ENCODE measurements at places on chromosomes 7 and 10. TPM values are rescaled to one million over a fixed set of nuclear protein-coding genes. Genes with fewer than 3 reads are reported as not detected.
A peak's percentile ranks its signal among the peaks of the same experiment; 100 is the strongest.

GRCh38 chr7:135924302-135924701 is 52.9 kb downstream of the MTPN start:
- peaks cover 6% of the 10 kb centered on the region for H3K36me3 ChIP-seq
- H3K4me1 ChIP-seq = no peaks in the 10 kb centered on the region
- no peak overlapping the region for H3K27ac ChIP-seq
- no peak overlapping the region for H3K4me3 ChIP-seq
- DNase-seq = no peak

Gene AP4M1
- 42.6 TPM for total RNA-seq

GRCh38 chr7:23960361-23960760 is 250.3 kb downstream of the STK31 start:
- peaks cover 9% of the 10 kb centered on the region for H3K4me1 ChIP-seq
- no peaks in the 10 kb centered on the region for H3K27me3 ChIP-seq
- H3K4me3 ChIP-seq = no peak overlapping the region
- no peak for DNase-seq
- no peaks in the 10 kb centered on the region for H3K36me3 ChIP-seq

Gene CTTNBP2
- 1.0 TPM for total RNA-seq

GRCh38 chr10:123637326-123637880 is 28.8 kb upstream of the GPR26 start:
- H3K36me3 ChIP-seq = no peaks in the 10 kb centered on the region
- H3K4me1 ChIP-seq = no peaks in the 10 kb centered on the region
- no peak for DNase-seq
- H3K4me3 ChIP-seq = no peak overlapping the region

DNA sequence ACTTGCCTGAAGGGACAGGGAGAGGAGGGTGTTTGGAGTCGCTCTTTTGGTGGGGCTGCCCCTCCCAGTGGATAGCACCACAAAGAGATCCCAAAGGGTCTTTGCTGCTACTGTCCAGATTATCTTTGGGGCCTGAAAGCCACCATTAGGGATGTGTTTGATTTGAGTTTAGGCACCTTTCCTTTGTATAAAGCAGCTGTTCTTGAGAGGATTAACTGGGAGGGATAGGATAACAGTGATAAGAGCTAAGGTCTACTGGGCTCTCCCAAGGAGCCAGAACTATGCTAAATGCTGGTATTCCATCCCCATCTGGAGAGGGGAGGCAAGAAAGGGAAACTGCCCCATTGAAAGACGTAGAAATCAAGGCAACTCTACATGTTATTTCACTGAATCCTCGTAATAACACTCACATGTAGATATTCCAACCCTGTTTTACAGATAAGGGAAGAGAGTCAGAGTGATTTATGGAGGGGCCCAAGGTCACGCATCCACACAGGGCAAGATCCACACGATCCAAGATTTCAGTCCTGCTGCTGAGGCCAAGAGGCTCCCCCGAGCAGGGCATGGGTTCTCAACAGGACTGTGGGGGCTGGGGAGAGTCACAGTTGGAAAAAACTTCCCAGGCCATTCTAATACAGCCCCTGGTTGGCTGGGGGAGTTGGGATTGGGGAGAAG is 11.1 kb upstream of the TCF7L2 start:
- no peak overlapping the region for H3K27ac ChIP-seq
- H3K4me1 ChIP-seq = no peaks in the 10 kb centered on the region
- H3K4me3 ChIP-seq = no peak overlapping the region
- no peak for DNase-seq
- no peaks in the 10 kb centered on the region for H3K36me3 ChIP-seq

DNA sequence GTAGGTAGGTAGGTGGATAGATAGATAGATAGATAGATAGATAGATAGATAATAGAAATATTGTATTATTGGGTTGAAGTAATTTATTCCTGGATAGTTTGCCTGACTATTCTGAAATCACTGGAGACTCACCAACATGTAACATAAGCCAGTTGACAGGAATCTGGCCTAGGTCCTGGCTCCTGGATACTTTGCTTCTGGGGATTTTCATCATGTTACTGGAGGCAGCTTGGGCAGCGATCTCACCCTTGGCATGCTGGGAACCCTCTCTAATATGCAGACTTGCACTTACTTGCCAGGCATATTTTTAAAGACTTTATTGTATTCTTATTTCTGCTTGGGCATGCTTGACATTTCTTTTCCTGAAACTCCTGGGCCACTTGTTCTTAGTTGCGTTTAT is 709.1 kb upstream of the FZD8 start:
- no peak overlapping the region for H3K4me3 ChIP-seq
- H3K36me3 ChIP-seq = no peaks in the 10 kb centered on the region
- no peaks in the 10 kb centered on the region for H3K4me1 ChIP-seq
- H3K27me3 ChIP-seq = no peaks in the 10 kb centered on the region

DNA sequence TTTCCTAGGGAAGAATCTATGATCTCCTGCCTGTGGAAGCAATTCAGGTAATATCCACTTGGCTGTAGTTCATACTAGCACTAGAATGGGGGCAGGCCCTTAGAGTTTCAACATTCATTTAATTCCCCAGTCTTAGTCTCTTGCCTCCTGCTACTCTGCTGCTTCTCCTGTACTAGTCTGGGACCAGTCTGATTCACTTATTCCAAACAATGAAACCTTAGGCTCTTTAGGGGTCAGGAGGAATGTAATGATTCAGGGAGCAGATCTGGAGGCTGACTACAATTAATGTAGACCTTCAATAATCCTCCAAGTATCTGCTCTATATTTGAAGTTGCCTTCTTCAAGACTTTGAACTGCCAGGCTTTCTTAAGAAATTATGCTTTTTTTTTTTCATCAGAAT is 101.8 kb downstream of the GNAT3 start:
- H3K4me1 ChIP-seq = no peaks in the 10 kb centered on the region
- H3K4me3 ChIP-seq = no peak overlapping the region
- no peaks in the 10 kb centered on the region for H3K36me3 ChIP-seq
- no peak overlapping the region for H3K27ac ChIP-seq
- H3K27me3 ChIP-seq = 0 out of 2 replicates have a peak, but pooled peaks cover 3% of the 10 kb centered on the region
- no peak for DNase-seq

GRCh38 chr10:79488336-79488735 is 24.0 kb upstream of the EIF5AL1 start:
- no peak overlapping the region for H3K4me3 ChIP-seq
- H3K36me3 ChIP-seq = no peaks in the 10 kb centered on the region
- H3K27ac ChIP-seq = no peak overlapping the region
- no peak for DNase-seq

DNA sequence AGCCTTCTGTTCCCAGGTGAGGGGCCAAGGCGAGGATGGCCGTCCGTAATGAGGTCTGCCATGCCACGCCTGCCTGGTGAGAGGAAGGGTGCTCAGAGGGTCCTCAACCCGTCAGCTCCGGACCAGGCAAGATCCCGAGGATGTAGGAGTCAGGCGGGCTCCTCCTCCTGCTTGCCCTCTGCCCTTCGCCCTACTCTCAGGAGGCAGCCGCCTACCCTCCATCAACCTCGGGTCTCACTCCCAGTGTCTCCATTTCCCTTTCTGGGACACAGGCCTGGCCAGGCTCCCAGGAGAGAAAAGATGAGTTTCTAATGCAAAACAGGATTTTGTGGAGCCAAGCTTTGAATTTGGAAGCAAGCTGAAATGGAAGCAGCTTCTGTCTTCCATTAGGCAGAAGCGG is 184.0 kb downstream of the PTPN20 start:
- no peaks in the 10 kb centered on the region for H3K4me1 ChIP-seq
- no peaks in the 10 kb centered on the region for H3K36me3 ChIP-seq
- no peak for DNase-seq
- no peaks in the 10 kb centered on the region for H3K27me3 ChIP-seq
- H3K4me3 ChIP-seq = no peak overlapping the region

- H3K27me3 ChIP-seq = no peaks in the 10 kb centered on the region
- H3K36me3 ChIP-seq = peaks cover 4% of the 10 kb centered on the region
- peaks cover 60% of the 10 kb centered on the region for H3K4me1 ChIP-seq
- H3K27ac ChIP-seq = peak overlapping the region; percentile 99
- no peak for DNase-seq
Measured at GRCh38 chr10:104337521-104337984, 712 bp downstream of the ITPRIP start.

Gene SRRM3
- total RNA-seq = 8.5 TPM

- H3K36me3 ChIP-seq = no peaks in the 10 kb centered on the region
- H3K27ac ChIP-seq = no peak overlapping the region
- no peak for DNase-seq
- no peak overlapping the region for H3K4me3 ChIP-seq
- H3K27me3 ChIP-seq = no peaks in the 10 kb centered on the region
Measured at GRCh38 chr7:5543361-5543760, 119.7 kb upstream of the TNRC18 start.

GRCh38 chr7:45007106-45007505 is 7.1 kb downstream of the CCM2 start:
- H3K27me3 ChIP-seq = no peaks in the 10 kb centered on the region
- H3K36me3 ChIP-seq = 0 out of 2 replicates have a peak, but pooled peaks cover 2% of the 10 kb centered on the region

GRCh38 chr7:37097983-37098382 is 350.7 kb downstream of the ELMO1 start:
- no peaks in the 10 kb centered on the region for H3K4me1 ChIP-seq
- H3K4me3 ChIP-seq = no peak overlapping the region
- H3K27me3 ChIP-seq = no peaks in the 10 kb centered on the region
- no peak overlapping the region for H3K27ac ChIP-seq
- no peak for DNase-seq

DNA sequence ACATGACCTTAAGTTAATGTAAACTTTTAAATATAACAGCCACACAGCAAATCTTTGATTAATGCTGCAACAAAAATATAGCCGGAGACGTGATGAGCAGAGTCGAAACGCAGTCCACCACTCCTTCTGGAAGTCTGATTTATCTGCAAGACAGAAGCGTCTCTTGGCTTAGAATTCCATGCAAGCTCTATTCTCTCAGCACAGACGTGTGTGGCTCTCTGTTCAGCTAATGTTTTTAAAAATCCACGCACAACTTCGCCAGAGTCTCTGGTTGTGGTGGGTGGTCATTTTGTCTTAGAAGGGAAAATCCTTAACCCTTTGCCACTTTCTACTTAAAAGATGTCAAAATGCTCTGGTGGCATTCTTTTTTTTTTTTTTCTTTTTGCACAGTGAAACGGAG is 438.0 kb upstream of the MGMT start:
- H3K4me1 ChIP-seq = no peaks in the 10 kb centered on the region
- DNase-seq = no peak
- no peak overlapping the region for H3K4me3 ChIP-seq
- peaks cover 59% of the 10 kb centered on the region for H3K27me3 ChIP-seq

Gene C10orf67
- not detected for total RNA-seq

- peaks cover 6% of the 10 kb centered on the region for H3K27me3 ChIP-seq
- no peak overlapping the region for H3K4me3 ChIP-seq
- no peak overlapping the region for H3K27ac ChIP-seq
- no peaks in the 10 kb centered on the region for H3K36me3 ChIP-seq
Measured at GRCh38 chr10:71505862-71506261, 109.1 kb downstream of the CDH23 start.

Gene GNA12
- total RNA-seq = 139 TPM

DNA sequence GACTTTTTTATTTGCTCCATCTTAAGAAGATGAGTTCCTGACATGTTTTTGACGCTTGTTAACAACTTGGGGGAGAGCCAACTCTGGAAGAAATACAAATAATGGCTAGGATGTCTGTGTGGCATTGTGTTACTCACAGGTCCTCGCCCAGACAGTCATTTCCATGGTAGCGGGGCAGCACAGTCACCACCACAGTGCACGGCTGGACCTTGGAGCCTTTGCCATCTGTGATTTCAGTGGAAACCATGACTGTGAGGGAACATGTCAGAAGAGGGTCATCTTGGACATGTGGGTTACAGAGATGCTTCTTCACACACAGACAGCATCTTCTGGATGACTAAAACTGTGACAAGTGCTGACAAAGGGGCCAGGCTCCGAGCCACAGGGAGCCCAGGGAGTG is 74.5 kb downstream of the PKD1L1 start:
- H3K36me3 ChIP-seq = no peaks in the 10 kb centered on the region
- no peak overlapping the region for H3K27ac ChIP-seq

DNA sequence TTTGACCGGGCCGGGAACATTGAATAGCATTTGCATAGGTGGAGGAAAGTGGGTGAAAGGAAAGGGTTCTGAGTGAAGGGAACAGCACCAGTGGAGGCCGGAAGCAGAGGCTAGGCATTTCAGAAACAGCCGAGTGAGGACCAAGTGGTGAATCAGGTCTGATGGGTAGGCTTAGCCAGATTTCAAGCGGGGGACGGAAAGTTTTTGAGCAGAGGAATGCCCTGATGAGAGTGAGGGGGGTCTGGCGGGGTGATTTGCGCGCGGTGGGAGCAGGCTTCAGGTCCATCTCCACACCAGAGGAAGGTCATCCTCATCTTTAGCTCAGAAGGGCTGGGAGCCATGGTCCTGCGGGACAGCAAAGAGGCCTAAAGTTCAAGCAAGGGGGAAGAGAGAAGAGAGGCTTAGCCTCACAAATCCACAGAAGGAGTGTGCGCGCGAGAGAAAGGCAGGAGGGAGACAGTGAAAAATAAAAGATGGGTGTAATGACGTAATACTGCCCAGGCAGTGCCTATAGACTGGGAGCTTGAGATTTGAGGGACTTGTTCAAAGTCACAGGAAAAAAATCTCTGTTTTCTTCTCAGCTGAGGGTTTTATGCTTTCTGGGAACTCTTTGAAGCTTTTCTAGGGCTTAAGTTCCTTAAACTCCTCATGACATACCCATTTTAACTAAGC is 1.0 kb upstream of the DENND2A start:
- H3K4me3 ChIP-seq = no peak overlapping the region
- H3K27ac ChIP-seq = no peak overlapping the region
- no peak for DNase-seq
- H3K4me1 ChIP-seq = no peaks in the 10 kb centered on the region
- H3K36me3 ChIP-seq = no peaks in the 10 kb centered on the region

Measured in Panc1 (cell line).